ENCODE measurements at places on chromosomes 16 and 17.

GRCh38 chr17:1709971-1710806, at the start of gene TLCD2:
TSS of gene TLCD2 (minus strand) at chr17:1710377. CDS start at chr17:1710242, 135 bp downstream.
- DNase-seq, result no peak

GRCh38 chr17:77753246-77753645, 205.3 kb upstream of the TNRC6C start:
- DNase-seq, result no peak

GRCh38 chr16:22285080-22285479, 12.1 kb upstream of the POLR3E start:
- no peak for DNase-seq

- DNase-seq, result no peak
Observed at GRCh38 chr17:19718041-19718612, 1.7 kb upstream of the SLC47A2 start.

Data from stimulated activated CD8-positive, alpha-beta memory T cell treated with anti-CD3 and anti-CD28 coated beads, Interleukin-4, amount 100 ng/mL, for 24 hours (primary cell).